ENCODE measurements at places on chromosomes 16 and 17.

GRCh38 chr17:39252788-39253460 lies 27.2 kb upstream of the STAC2 start:
- no peak for DNase-seq

DNA sequence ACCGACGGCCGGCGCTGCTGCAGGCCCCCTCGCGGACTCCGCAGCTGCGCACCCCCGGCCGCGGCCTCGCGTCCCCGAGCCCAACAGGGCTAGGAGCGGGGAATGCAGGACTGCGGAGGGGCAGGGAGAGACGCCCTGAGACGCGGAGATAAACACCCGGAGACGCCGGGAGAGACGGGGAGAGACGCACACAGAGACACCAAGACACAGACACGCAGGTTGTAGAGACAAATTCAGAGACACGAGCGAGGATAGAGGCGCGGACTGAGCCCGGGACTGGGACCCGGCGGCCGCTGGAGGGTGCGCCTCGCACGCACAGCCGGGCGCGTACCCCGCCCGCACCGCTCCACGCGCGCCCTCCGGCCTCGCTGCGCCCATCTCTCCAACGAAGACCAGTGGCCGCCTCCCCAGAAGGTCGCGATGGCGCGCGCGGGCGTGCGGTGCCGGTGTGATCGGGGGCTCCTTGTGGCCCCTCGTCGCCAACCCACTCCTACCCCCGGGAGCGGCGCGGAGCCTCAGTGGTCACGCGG lies 902 bp downstream of the STAC2 start:
- no peak for DNase-seq

GRCh38 chr16:19432429-19432828 lies 14.7 kb downstream of the TMC5 start:
- peak; percentile 18 for DNase-seq

- no peak for DNase-seq
These were observed 318.4 kb downstream of the SEC14L1 start for GRCh38 chr17:77459018-77459755.

- no peak for DNase-seq
These were observed 103.3 kb downstream of the METRNL start for GRCh38 chr17:83182620-83183101.

DNA sequence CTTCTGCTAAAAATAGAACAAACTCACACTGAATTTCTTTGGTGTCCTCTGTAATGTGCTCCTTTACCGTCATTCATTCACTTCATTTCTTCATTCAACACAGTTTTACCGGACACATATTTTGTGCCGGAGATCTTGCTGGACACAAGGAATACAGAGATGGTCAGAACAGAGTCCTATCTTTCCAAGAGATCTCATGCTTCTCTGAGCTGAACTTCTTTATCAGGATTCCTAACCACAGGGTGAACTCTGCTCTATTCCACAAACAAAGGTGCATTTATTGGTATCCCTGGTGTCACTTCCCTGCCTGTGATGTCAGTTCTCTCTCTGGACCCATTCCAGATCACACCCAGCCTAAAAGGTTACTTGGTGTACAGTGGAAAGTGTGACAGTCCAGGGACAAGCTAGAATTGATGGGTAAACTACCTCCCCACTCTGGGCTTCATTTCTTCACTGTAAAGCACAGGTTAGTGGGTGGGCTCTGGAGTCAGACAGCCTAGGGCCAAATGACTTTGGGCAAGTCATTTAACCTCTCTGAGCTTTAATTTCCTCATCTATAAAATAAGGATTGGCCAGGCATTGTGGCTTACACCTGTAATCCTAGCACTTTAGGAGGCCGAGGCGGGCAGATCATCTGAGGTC lies 4.2 kb downstream of the IFI35 start:
- DNase-seq, result no peak

- DNase-seq, result no peak
These were observed 9.1 kb downstream of the PHKB start for GRCh38 chr16:47470211-47470610.

GRCh38 chr17:80095038-80095843 lies 6.1 kb upstream of the GAA start:
- no peak for DNase-seq

- DNase-seq, result no peak
These were observed 2.7 kb upstream of the AMFR start for GRCh38 chr16:56428091-56428490.

Measured in NCI-H2107 (cell line).